ENCODE measurements at places on chromosomes 1 and 21. TPM values are rescaled to one million over a fixed set of nuclear protein-coding genes. Genes with fewer than 3 reads are reported as not detected.

The PSRC1 gene
- total RNA-seq, result 19.6 TPM

The PERM1 gene
- total RNA-seq, result not detected

The CELA2B gene
- not detected for total RNA-seq

The C1orf167 gene
- not detected for total RNA-seq

The CENPF gene
- 158 TPM for total RNA-seq

The SPRR2A gene
- not detected for total RNA-seq

The DMBX1 gene
- not detected for total RNA-seq

The PGBD5 gene
- total RNA-seq, result not detected

The SFT2D2 gene
- 65.9 TPM for total RNA-seq

The LPAR3 gene
- 0.47 TPM for total RNA-seq

The OR2G6 gene
- total RNA-seq, result not detected

The NBPF14 gene
- 21.3 TPM for total RNA-seq

- H3K4me1 ChIP-seq, result no peaks in the 10 kb centered on the region
- no peak for DNase-seq
- H3K27ac ChIP-seq, result no peak overlapping the region
- no peak overlapping the region for H3K4me3 ChIP-seq
- no peaks in the 10 kb centered on the region for H3K27me3 ChIP-seq
Observed at GRCh38 chr1:63929106-63929478, 155.3 kb downstream of the ROR1 start.

DNA sequence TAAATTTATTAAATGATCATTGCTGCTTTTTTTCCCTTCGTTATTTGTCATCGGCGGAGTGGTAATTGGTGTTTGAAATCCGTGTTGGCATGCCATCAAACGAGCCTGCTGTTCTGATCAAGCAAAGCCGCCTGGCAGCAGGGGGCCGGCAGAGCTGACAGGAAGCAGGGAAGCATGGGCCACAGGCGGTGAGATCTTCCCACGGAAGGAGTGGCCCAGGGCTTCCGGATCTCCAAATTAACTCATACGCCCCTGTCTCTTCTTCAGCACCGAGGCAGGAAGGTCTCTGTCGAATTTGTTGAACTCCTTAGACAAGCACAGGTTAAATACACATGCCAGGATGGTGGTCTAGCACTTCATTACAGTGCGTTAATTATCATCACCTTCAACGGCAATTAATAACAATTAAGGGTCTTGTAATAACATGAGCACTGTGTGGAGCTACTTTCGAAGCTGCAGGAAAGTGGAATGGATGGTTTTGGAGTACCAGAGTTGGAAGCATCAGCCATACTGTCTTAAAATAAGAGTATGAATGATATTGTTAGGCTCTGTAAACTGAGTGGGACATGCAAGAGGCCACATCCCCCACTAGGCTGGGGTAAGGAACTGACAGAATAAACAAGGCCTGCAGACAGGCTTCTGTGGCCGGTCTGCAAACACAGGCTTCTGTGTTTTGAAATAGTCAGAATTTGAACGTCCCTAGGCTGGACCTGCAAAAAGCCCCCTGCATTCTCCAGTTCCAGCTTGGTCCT is 199.4 kb upstream of the DAB1 start:
- DNase-seq, result no peak
- H3K4me3 ChIP-seq, result no peak overlapping the region
- no peaks in the 10 kb centered on the region for H3K4me1 ChIP-seq

- no peak overlapping the region for H3K4me3 ChIP-seq
- no peaks in the 10 kb centered on the region for H3K4me1 ChIP-seq
- H3K36me3 ChIP-seq, result no peaks in the 10 kb centered on the region
- peaks cover 20% of the 10 kb centered on the region for H3K27me3 ChIP-seq
- no peak for DNase-seq
- no peak overlapping the region for H3K27ac ChIP-seq
Observed at GRCh38 chr1:175742790-175743459, 470 bp downstream of the TNR start.

DNA sequence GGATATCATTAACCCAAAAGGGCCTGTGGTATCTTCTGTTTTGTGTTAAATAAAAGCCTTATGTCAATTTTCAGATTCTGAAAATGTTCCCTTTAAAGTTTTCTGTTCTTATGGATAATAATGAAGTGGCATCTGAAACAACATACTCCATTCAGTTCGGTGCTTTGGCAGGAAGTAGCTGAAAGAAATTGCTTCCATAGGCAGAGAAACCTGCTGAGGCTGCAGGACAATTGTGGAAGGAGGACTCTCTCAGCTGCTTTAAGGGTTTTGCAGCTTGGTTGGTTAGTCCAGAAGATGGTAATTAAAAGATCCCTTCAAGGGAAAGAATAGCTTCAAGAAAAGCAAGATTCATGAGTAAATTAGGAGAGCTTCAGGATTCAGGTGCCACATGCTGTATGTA is 30.5 kb upstream of the NRIP1 start:
- no peak overlapping the region for H3K27ac ChIP-seq
- no peak for DNase-seq
- no peaks in the 10 kb centered on the region for H3K4me1 ChIP-seq

DNA sequence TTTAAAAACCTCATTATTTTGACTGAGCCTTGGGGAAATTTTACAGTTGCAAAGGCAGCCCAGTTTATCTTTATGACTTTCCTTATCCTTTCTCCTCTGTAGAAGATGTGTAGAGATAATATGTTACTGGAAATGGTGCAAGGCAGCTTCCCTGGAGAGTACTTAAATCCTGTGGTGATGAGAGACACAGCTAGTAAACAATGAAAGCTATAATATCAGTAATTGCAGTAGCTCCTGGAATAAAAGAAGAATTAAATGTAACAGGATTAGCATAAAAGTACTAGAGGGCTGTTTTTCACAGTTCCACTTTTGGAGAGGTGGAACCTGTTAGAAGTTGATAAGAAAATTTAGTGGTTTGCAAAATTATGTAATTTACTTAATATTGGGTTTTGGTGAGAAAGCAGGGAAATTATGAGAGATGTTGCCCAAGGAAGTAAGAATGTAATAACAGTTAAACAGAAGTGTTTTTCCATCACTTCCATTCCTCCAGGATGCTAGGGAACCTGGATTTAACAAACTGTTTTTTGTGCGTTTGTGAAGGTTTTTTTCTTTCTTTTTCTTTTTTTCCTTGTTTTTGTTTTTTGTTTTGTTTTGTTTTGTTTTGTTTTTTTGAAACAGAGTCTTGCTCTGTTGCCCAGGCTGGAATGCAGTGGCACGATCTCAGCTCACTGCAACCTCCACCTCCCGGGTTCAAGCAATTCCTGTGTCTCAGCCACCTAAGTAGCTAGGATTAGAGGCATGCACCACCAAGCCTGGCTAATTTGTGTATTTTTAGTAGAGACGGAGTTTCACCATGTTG is 15.7 kb upstream of the EDEM3 start:
- no peak overlapping the region for H3K4me3 ChIP-seq
- peaks cover 7% of the 10 kb centered on the region for H3K27me3 ChIP-seq
- H3K4me1 ChIP-seq, result no peaks in the 10 kb centered on the region
- H3K36me3 ChIP-seq, result no peaks in the 10 kb centered on the region
- no peak for DNase-seq

DNA sequence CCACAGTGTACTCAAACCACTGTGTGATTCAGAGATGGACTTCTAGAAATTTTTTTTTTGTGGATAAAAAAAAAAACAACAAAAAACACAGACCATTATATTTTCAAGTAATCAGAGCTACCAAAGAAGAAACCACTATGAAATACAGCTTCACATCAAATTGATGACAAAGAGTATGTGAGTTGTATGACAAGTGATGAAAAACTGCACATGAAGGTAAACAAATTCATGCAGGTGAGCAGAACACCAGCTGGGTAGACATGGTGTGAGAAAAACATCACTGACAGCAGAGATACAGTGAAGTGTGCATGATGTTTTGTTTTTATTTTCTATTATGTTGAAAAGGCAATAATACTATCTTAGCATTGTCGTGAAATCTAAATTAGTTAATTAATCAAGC is 8.0 kb upstream of the PTPRC start:
- peaks cover 17% of the 10 kb centered on the region for H3K36me3 ChIP-seq
- no peak overlapping the region for H3K4me3 ChIP-seq
- DNase-seq, result no peak
- H3K27ac ChIP-seq, result no peak overlapping the region

DNA sequence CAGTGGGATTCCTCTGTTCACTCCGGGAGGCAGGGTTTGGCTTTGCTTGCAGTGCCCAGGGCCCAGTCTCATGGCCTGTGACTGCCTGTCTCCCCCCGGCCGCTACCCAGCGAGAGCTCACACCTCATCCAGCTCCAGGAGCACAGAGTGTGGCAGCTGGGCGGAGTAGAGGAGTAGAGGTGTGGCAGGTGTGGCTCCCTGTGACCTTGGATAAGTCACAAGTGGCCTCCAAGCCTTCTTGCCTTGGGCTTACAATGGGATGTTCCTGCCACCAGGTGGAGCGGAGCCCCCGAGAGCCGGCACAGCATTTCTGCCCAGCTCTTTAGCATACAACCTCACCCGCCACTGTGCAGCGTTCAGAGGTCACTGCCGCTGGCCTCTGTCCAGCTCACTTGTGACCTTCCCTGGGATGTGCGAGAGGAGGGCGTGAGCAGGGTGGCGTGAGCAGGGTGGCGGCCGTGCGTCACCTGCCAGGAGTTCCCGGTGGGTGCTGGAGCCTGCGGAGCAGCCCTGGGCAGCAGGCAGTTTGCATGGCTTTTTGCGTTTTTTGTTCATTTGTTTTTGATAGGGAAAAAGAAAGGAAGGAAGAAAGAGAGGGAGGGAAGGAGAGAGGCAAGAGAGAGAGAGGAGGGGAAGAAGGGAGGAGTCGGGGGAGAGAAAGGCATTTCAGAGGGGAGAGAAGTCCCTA is 42.4 kb downstream of the CRYAA start:
- no peaks in the 10 kb centered on the region for H3K4me1 ChIP-seq
- no peaks in the 10 kb centered on the region for H3K36me3 ChIP-seq
- no peak overlapping the region for H3K27ac ChIP-seq

GRCh38 chr1:203287109-203287893 is 18.0 kb upstream of the BTG2 start:
- no peaks in the 10 kb centered on the region for H3K36me3 ChIP-seq
- peak; percentile 94 for DNase-seq
- H3K27me3 ChIP-seq, result no peaks in the 10 kb centered on the region
- peak overlapping the region; percentile 56 for H3K4me3 ChIP-seq

DNA sequence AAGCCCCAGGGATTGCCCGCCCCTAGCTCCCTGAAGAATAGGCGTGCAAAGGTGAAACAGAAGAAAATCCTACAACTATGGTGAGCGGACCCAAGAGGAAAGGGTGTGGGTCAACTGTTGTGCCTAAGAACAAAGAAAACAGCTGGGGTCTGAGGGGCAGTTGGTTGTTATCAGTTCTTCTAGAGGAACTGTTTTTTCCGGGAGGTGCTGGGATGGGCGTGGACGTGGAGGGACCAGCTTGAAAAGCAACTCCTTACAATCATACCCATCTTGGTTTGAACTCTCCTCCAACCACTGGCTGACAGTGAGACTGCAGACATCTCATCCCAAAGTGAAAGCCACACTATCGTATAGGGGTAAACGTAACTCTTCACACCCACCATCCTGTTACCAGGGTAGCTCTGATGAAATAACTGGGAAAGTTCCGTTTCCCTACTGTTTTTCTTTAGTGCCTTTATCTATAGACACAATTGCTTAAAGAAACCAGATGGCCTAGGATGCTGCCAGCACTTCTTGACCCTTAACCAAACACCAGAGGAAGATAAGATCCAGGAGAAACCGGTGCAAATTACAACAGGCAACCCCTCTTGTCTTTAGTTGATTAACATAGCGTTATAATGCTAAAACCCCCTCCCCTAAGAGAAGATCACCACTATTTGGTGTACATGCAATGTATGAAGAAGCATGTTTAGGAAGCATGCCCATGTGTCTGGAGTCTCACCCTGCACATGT is 25.6 kb upstream of the FAM89A start:
- no peak overlapping the region for H3K4me3 ChIP-seq
- no peaks in the 10 kb centered on the region for H3K36me3 ChIP-seq
- no peak for DNase-seq
- H3K27me3 ChIP-seq, result peaks cover 12% of the 10 kb centered on the region
- H3K27ac ChIP-seq, result no peak overlapping the region

- peak overlapping the region; percentile 64 for H3K4me3 ChIP-seq
- peaks cover 3% of the 10 kb centered on the region for H3K36me3 ChIP-seq
- no peak for DNase-seq
Observed at GRCh38 chr1:168135921-168136708, 615 bp downstream of the GPR161 start.

DNA sequence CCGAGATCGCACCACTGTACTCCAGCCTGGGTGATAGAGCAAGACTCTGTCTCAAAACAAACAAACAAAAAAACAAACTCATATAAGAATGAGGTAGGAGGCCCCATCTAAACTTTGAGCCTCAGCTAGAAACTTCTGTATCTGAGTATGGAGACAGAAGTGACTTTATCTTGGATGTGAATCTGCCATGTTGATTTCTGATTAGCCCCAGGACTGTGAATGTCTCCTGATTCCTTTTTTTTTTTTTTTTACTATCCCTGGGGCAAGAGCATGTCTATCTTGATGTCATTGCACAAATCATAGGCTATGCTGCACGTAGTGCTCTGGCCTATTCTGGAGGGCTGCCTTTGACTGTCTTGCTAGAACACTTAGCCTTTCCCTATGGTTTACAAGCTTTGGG is 211.0 kb downstream of the PTPRU start:
- DNase-seq, result no peak
- H3K27me3 ChIP-seq, result peaks cover 8% of the 10 kb centered on the region
- H3K4me3 ChIP-seq, result no peak overlapping the region
- no peaks in the 10 kb centered on the region for H3K36me3 ChIP-seq
- no peak overlapping the region for H3K27ac ChIP-seq

- H3K4me3 ChIP-seq, result peak overlapping the region; percentile 72
- peaks cover 4% of the 10 kb centered on the region for H3K36me3 ChIP-seq
- DNase-seq, result no peak
- peaks cover 96% of the 10 kb centered on the region for H3K4me1 ChIP-seq
- H3K27ac ChIP-seq, result peak overlapping the region; percentile 100
Observed at GRCh38 chr1:24991697-24992096, 61.6 kb upstream of the RUNX3 start.

GRCh38 chr1:25811384-25812082 is 8.2 kb upstream of the MTFR1L start:
- H3K27ac ChIP-seq, result no peak overlapping the region
- peaks cover 3% of the 10 kb centered on the region for H3K4me1 ChIP-seq
- no peak overlapping the region for H3K4me3 ChIP-seq
- no peaks in the 10 kb centered on the region for H3K27me3 ChIP-seq

- peaks cover 50% of the 10 kb centered on the region for H3K27me3 ChIP-seq
- H3K27ac ChIP-seq, result peak overlapping the region; percentile 56
- DNase-seq, result peak; percentile 62
- no peak overlapping the region for H3K4me3 ChIP-seq
- H3K36me3 ChIP-seq, result no peaks in the 10 kb centered on the region
Observed at GRCh38 chr1:223189903-223190724, 47.1 kb upstream of the TLR5 start.

Measured in activated CD8-positive, alpha-beta memory T cell treated with anti-CD3 and anti-CD28 coated beads, Interleukin-2, amount 10 ng/mL, durations not matched to agents 7 days and 5 days (primary cell).